Fibroblast of skin of left quadriceps (primary cell): ENCODE measurements at places on chromosomes 12 and 14.

- no peak for DNase-seq
These were observed 329.8 kb downstream of the PAWR start for GRCh38 chr12:79360936-79361335.

DNA sequence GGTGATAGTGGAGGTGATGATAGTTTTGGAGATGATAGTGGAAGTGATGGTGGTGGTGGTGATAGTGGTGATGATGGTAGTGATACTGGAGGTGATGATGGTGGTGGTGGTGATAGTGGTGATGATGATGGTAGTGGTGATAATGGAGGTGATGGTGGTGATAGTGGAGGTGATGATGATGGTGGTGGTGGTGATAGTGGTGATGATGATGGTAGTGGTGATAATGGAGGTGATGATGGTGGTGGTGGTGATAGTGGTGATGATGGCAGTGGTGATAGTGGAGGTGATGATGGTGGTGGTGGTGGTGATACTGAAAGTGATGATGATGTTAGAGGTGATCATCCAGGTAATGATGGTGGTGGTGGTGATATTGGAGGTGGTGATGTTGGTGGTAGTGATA, 570.0 kb upstream of the TMEM132C start:
- DNase-seq = no peak

- no peak for DNase-seq
These were observed 49.4 kb downstream of the FERMT2 start for GRCh38 chr14:52901357-52901980.

- no peak for DNase-seq
These were observed 4.7 kb upstream of the PSMA6 start for GRCh38 chr14:35287431-35288013.

DNA sequence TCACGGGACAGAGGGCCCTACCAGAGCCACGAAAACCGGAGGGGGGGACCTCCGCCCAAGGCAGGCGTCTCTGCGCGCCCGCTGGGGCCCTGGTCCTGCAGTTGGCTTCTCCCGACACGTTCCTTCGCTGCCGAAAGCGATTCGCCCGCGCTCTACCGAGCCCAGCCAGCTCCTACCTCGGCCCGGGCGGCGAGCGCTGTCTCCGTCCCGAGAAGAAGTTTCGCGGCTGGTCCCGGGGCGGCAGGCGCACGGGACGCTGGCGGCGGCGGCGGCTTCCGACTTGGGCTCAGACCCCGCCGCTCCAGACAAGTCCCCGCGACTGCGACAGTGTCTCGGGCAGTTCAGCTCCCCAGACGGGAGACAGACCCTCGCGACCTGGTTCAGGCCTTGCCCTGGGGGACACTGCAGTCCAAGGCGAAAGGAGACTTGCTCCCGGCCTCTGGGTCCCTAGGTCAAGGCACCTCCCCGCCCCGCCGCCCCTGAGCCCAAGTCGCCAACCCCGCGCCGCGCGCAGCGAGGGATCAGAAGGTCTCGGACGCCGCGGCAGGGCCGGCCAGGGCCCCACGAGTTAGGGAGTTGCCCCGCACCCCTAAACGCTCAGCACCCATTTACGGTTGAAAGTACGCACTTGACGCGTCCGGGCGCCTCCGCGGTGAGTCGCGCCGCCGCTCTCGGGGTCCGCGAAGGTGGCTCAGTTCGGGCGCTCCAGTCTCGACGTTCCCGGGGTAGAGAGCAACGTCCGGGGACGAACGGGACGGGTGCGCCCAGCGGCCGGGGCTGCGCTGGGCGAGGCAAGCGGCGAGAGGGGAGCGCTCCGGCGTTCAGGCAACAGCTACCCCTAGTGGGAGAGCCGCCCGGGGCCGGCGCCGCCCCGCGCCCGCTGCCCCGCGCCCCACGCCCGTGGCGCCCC, 1.4 kb upstream of the DIO3 start:
- no peak for DNase-seq

DNA sequence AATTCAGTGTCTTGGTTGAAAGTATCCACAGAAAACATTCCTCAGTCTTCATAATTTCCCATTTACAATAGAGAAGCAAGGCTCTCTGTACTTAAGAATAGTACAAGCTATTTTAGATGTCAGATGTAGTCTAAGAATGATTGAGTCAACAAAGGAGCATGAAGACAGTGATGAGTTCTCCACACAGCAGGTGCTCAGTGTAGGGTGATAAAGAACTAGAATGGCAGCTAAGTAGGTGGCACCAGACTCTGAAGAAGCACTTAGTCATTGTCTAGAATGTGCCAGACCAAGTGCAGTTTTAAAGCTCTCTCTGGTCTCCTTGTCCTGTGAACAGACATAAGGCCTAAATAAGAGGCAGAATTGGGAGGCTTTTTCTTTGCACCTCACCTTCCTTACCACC, 504.6 kb downstream of the NRXN3 start:
- DNase-seq = no peak

GRCh38 chr14:24887623-24888304, 162.2 kb downstream of the STXBP6 start:
- no peak for DNase-seq

DNA sequence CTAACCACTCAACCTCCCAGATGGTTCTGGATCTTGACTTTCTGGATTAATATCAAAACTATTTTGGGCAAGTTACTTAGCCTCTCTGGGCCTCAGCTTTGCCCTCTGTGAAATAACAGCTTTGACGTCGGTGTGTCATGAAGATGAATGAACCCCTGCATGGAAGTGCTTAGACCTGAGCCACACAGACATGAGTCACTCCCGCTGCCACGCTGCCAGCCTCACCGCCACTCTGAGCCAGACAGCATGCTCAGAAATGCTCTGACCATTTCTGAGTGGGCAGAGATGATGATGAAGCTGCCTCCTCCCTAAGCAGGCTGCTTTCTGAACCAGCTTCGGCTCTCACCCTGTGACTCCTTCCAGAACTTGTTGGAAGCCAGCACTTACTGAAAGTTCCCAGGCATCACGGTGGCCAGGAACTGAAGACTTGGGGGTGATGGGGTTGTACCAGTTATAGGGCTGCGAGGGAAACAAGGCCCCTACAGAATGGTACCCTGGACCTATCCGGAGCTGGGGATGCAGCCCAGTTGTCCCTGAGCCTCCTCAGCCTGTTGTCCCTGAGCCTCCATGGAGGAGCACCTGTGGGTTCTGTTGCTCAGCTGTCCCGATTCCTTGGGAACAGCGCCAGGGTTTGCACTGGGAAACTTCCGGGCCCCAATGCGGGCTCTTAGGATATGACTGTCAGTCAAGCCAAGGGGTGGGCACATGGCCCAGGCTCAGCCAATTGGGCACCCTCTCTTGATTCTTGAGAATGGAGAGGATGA, 2.0 kb upstream of the CCDC197 start:
- peak; percentile 14 for DNase-seq

DNA sequence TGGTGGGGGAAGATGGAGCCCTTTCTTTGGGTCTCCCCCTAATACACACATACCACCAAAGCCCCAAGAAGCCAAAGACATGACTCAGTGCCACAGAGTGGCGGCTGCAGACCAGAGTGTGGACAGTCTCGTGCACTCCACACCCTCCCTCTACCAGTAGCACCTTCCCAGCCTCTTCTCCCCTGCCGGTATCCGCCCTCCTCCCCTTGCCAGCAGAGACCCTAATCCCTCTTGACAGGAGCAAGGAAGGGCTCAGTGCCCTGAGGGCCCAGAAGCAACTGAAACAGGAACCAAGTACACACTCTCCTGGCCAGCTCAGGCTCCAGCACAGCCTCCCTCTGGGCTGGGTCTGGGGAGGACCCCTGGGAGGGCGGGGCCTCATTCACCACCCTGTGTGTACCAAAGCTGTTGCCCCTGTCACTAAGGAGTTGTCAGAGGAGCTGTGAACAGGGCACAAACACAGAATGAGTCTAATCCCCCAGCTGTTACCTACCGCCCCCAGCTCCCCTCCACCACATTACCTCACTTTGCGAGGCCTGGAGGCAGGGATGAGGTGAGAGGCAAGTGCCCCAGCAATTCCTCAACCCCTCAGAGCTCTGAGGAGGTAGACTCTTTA, 8.2 kb downstream of the SPRYD3 start:
- DNase-seq = no peak

- peak; percentile 87 for DNase-seq
These were observed 239.0 kb upstream of the ATP2B1 start for GRCh38 chr12:89947437-89948270.

GRCh38 chr12:113858841-113859386, 107.2 kb downstream of the RBM19 start:
- DNase-seq = no peak

- DNase-seq = no peak
These were observed 74.3 kb upstream of the ARID2 start for GRCh38 chr12:45655186-45655585.

DNA sequence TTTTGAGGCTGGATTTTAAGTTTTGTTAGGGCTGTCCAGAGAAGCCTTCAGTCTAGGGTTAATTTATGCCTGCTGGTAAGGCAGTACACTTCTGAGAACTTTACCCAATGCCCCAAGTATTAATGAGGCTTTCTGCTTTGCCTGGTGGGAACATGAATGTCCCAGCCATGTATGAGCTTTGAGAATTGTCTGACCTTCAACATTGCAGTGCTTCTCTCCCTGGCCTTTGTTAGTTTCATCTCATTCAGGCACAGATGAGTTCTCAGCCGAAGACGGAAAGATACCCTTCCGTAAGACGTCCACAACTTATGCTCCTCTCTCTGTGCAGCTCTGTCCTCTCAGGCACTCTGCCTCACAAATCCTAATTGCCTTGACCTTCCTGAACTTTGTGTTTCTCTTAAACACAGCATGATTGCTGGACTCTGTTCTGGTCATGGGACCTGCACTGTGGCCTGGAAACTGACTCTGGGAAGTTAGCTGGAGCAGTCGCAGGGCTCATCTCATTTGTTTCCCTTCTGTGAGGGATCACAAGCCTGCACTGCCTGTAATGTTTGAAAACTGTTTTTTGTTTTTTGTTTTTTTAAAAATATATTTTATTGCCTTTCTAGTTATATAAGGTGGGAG, 15.7 kb downstream of the CHPT1 start:
- no peak for DNase-seq

GRCh38 chr14:94469261-94469660, 6.7 kb downstream of the SERPINA9 start:
- DNase-seq = no peak

DNA sequence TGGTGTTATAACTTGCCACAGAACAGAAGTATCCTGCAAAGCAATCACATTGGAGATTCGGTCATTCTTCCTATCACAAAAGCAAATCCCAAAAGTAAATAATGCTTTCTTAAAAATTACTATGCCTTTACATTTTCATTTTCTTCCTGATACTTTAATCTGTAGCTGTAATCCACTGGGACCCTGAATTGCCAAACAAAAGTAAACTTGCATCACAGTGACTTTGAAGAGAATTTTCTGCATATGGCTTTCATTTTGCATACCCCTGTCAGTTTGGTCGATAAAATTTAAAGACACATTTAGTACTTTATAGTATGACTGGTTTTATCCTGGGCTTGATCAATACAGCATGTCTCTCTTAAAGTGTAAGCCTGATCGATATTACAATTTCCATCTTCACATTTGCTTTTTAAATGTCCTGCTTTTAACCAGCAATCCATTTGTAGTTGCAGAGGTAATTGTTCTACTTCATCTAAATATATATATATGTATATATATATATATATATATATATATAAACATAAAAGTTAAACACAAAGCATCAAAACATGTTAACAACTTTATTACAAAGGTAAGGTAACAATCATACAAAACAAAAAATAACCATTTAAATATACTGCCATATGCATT, 53.7 kb upstream of the PLEKHA5 start:
- no peak for DNase-seq

GRCh38 chr12:84069198-84069597, 843.4 kb downstream of the SLC6A15 start:
- DNase-seq = no peak

GRCh38 chr12:94705676-94706075, 55.3 kb upstream of the TMCC3 start:
- no peak for DNase-seq

DNA sequence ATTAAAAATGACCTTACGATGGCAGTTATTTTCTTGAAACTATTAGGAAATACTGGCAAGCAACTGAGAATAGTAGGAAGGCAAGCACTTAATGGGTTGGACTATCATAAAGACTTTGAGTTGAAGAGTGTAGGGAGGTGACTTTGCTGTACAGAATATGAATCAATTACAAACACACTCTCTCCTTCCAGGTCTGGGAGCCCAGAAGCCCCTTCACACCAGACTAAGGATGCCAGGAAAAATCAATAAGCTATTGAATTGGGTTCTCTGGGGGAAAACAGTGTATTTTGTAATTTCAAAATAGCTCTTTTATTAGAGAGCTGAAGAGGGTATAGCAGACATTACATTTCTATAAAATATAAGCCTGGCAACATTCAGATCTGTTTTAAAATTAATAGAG, 736.4 kb downstream of the NOVA1 start:
- no peak for DNase-seq

DNA sequence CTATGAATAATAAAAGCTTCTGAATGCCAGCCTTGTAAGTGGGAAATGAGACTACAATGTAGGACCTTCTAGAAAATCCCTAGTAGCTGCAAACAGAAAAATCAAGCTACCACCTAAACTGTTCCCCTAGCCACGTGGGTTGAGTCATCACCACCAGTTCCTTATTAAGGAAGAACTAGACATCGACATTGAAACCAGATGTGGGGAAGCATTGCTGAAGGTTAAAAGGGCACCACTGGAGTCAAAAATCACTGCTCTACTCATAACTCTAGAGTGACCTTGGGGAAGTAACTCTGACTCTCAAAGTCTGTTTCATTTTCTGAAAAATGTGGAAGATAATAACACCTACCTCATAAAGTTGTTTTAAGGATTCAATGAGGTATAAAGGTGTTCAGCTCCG, 9.4 kb upstream of the CNIH1 start:
- peak; percentile 55 for DNase-seq

DNA sequence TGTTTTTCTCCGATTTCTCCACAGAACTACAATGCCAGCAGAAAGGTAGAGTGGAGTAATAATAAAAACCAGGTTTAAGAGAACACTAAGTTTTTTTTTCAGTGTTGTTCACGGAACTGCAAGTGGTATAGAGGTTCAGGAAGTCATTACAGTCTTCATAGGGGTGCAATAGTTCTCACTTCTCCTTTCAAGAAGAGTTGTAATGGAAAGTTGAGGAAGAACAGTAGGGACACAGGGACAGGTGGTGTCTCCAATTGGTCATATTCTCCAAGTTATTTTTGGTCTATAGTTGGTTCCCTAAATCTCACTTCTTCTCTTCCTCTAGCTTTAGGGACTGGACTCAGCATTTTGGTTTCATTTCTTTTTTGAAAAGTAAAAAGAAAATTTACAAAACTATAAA, 894.0 kb downstream of the NRXN3 start:
- no peak for DNase-seq

GRCh38 chr14:37254411-37254947, 56.7 kb downstream of the MIPOL1 start:
- DNase-seq = no peak
